SJSA1 (cell line): ENCODE measurements at places on chromosomes 5 and 9. TPM values are rescaled to one million over a fixed set of nuclear protein-coding genes. Genes with fewer than 3 reads are reported as not detected.

GRCh38 chr5:370959-371810 is 49.7 kb downstream of the AHRR start:
- DNase-seq = no peak

DNA sequence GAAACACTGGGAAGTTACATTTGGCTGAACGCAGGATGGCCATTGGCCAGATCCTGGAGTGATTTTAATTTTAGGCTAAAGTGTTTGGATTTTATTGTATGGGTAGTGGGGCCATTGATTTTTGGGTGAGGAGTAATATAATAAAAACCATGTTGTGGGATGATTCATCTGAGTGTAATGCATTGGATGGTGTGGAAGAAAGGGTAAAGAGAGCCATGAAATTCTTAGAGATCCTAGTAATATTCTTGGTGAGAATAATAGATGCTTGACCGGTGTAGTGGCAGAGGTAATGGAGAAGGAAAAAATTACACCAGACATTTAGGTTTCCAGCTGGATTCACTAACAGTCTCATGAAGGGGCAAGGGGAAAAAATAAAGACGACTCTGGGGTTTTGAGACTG is 158.1 kb downstream of the NPR3 start:
- no peak for DNase-seq

MSX2 gene
- total RNA-seq = 1.4 and 3.0 TPM in 2 replicates

- no peak for DNase-seq
Observed at GRCh38 chr5:1380910-1381309, 36.0 kb upstream of the CLPTM1L start.

PLPPR1 gene
- not detected in 2 replicates for total RNA-seq

TMEM174 gene
- total RNA-seq = not detected in 2 replicates

GRCh38 chr9:13939134-13939533 is 374.8 kb downstream of the NFIB start:
- no peak for DNase-seq

DNA sequence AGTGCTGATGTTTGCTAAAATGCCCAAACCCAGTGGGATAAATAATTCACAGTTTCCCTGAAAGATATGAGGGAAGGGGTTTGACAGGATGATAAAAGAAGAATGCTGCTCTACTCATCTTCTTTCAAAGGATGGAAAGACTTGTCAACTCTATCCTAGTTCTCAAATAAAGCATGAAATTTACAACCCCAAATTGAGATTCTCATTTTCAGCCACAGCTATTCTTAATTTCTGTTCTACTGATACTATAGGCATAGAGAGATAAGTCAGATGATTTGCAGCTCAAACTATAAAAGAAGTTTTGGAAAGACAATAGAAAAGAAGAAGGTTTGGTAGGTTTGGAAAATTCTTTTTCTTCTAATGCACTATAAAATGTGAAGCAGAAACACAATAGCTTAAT is 542.6 kb downstream of the CSNK1G3 start:
- DNase-seq = no peak

LCN1 gene
- total RNA-seq = not detected in 2 replicates

LPAR1 gene
- total RNA-seq = 8.0 and 21.7 TPM in 2 replicates

GRCh38 chr5:129094924-129095899 is 663 bp downstream of the ISOC1 start:
- peak; percentile 78 for DNase-seq

DNA sequence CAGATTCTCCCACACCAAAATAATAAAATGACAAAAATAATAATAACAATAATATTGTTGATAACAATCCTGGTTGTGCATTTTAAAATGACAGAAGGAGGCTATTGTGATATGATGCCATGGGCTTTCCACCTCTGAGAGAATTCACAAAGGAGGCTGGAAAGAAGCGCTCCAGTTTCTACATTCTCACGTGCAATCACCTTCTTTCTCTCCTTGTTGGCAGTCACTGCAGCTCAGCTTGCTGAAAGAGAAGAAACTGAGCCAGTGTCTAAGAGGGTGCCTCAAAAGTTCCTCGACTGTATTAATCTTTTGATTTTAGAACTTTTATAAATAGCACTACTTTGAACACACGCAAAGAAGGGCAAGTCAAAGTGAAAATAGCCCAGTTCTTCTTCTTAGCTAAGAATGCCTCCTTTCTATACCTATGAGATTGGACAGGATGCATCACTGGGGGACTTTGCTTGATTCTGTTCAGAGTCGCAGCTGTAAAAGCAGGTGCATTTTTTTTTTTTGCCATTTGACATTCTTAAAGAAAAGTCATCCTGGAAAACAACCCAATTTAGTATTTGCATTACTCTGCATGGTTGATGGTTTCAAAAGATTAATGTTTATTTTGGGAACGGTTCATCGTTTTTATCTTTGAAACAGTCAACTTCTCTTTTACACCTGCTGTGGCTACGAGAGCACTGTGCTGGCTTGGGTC is 12.4 kb upstream of the SUB1 start:
- DNase-seq = no peak

DNA sequence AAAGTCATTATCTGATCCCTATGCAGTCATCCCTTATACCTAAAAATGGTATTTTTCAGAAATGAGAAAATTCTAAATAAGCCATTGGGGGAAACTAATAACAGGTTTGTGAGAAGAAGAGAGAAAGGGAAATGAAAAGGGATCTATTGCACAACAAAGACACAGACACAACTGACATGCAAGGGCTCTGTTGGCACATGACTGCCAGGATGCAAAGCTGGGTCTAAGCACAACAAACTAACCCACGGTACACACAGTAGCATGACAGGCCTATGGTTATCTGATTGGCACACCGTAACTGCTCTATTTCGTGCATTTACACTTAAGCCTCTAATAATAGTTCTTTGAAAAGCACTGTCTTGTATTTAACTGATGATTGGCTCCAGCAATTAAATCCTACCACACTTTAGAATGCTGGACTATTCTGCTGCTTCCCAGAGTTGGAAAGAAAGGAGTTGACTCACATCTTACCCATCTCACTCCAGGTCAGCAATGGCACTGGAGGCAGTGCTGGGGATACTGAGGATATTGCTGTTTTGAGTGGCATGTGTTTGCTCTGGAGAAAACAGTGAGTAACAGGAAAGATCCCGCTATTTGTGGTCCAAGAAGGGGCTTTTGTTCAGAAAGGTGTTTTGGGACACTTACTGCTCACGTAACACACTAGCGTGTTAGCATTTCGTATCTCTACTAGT is 328.3 kb downstream of the GLIS3 start:
- no peak for DNase-seq

GDA gene
- 0.22 and 0.39 TPM in 2 replicates for total RNA-seq

SLC6A3 gene
- total RNA-seq = not detected in 2 replicates

DNA sequence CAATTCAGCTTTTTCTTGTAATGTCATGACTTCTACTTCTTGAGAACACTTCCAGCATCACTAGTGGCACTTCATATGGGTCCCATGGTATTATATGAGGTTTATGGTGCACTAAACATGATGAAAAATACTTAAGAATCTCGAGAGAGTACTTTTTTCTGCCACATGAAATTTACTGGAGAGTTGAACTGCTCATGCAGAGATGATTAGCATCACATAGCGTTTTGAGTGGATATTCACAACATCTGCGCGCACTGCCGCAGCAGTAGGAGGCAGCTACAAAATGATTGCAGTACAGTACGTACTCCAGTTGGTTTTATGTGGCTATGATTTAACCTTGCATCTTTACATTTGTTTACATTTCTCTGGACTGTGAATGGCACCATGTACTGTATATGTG is 14.7 kb downstream of the RAD1 start:
- DNase-seq = no peak

GRCh38 chr9:36789886-36790285 is 217.2 kb downstream of the MELK start:
- DNase-seq = no peak

ZNF618 gene
- 1.1 and 4.7 TPM in 2 replicates for total RNA-seq

CTXN3 gene
- total RNA-seq = not detected in 2 replicates
